ENCODE measurements at places on chromosomes 4 and X. TPM values are rescaled to one million over a fixed set of nuclear protein-coding genes. Genes with fewer than 3 reads are reported as not detected.

GRCh38 chrX:9851890-9852289, 65.7 kb downstream of the SHROOM2 start:
- no peak for DNase-seq

DNA sequence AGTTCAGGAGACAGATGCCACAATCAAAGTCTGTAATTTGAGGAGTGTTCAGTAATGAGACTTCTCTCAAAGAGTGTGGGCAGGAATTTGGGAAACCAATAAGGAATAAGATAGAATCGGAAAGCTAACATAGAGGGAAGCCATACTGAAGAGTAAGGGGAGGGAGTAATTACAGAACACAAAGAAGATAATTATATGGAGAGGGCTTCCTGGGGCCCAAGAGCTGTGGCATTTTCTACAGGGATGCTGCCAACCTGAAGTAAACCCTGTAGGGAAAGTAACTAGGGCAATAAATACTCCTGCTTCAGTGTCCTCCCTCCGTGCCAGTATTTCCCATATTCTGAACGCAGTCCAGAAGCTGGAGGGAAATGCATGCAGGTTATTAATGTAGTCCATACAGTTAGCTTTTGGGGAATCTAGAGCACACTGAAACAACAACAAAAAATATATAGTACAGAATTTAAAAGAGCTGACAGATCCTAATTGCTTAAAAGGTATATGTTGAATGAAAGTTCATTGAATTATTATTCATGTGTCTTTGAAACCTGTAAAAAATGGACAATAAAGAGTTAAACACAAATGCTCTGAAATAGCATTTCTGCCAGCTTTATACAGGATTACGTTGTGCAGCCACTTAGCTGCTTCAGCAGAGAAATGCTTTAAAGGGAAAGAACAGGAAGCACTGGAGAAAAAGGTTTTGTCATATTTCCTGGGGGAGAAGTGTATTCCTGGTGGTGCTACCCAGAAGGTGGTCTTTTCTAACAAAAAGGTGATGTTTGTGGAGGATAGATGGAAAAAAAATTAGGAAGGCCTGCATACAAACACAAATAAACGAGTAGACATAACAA, 48.0 kb downstream of the CXXC4 start:
- no peak for DNase-seq

DNA sequence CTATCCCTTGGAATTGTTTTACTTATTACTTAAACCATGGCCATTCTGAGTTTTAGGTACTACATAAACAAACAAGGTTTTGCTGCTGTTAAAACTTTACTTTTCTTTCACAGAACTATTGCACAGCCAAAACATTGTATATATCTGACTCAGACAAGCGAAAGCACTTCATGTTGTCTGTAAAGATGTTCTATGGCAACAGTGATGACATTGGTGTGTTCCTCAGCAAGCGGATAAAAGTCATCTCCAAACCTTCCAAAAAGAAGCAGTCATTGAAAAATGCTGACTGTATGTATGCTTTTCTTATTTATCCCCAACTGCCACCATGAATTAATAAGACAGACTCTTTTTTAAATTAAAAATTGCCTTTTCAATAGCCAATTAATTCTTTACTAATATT, 69.8 kb downstream of the CCKAR start:
- DNase-seq, result no peak

- DNase-seq, result no peak
Measured at GRCh38 chr4:1980561-1981041, 28.2 kb downstream of the NELFA start.

- no peak for DNase-seq
Measured at GRCh38 chrX:20681683-20682082, 415.0 kb upstream of the RPS6KA3 start.

DNA sequence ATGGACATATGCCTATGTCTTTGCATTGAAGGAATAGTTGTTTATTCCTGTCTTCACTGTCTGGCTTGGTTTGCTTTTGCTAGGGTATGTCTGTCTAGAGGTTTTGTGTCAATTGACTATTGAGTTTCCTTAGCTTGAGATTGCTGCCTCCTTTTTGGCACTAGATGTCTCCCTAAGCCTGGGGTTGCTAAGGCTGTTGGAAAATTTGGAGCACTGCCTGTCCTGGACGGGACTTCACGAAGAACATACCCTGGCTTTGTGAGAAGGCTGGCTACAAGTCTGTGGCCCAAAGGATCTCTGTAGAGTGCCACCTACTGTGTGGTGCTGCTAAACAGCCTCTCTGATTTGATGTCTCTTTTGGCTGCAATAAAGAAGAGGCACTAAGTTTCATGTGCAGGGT, 183.8 kb upstream of the NUDT10 start:
- no peak for DNase-seq

DNA sequence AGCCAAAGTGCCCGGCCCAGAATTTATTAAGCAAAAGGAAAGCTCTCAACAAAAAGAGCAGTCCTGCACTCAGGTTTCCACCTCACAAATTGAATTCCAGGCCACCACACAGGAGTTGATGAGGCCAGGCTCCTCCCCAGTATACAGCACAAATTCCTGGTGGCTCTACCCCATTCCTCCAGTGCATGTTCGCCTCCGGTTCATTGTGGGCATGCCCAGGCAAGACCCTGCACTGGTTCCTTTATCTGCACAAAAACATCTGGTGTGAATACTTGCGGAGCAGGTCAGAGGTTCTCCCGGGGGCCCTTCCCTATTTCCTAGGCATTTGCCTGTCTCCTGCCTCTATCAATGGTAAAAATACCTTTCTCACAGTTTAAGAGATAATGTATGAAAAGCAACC, 195.2 kb upstream of the ANXA10 start:
- no peak for DNase-seq

DNA sequence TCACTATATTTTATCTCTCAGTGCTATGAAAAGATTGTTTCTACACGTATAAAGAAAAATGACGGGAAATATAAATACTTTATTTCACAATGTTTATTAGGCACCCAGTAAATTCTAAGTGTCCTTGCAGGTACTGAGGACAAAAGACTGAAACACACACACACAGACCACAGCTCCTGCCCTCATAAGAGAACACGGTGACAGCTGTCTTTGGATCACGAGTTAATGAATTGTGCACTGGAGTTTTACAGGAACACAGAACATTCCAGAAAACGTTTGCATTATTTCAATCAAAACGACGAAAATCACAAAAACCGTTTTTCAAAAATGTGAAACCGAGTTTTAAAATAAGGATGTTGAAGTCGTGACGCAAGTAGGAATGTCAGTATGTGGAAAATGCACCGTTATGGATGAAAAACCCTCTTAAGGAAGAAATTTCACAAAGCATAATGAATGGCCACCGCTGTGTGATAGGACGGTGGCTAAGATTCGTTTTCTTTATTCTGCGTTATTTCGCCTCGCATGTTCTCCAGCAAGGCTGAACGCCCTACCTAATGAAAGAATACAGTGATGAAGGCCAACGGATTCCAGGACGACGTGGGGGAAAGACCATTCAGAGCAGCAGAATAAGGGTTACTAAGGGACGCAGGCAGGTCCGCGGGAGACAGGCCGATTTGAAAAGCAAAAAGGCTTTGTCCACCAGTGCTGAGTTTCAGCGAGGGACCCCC, 24.2 kb downstream of the FAM156A start:
- no peak for DNase-seq

DNA sequence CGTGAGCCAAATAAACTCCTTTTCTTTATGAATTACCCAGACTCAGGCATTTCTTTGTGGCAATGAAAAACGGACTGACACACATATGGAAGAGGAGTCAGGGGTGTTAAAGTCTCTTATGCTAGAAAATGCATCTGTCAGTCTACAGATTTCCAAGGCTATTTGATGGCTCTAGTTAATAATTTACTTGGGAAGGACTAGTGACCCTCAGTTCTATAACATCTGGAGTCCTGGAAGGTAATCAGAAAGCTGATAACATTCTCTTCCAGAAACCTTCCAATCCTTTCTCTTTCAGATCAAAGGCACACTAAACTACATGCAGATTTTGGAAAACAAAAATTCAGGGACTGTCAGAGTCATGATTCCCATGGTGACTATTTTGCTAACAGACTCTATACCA, 142.0 kb upstream of the TEX13D start:
- DNase-seq, result no peak

GRCh38 chr4:16026160-16026761, 57.6 kb downstream of the PROM1 start:
- DNase-seq, result no peak

DNA sequence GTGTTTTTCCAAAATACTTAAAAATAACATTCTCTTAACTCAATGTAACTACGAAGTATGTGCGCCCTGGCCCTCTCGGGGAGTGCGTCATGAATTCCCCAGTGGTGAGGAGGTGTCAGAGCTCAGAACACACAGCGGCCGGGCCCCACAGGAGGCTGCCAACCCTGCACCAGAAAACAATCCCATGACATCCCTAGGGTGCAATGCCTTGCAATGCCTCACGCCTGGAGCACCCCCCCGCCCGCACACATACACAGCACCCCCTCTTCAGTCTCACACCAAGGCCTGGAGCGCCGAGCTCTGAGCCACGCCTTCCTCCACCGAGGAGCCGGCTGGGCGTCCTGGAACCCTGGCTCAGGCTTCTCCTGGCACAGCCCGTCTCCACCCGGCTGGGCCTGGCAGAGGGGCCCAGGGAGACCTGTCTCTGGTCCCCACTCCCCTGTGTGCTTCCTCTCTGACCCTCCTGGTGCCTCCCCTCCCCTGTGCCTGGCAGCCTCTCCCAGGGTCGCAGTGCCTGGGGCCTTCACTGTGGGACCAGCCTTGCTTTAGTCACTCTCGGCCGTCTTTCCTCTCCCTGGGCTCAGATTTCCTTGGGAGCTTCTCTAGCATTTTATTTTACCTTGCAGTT, 108.2 kb upstream of the ADRA2C start:
- DNase-seq, result no peak

- DNase-seq, result no peak
Measured at GRCh38 chrX:120697053-120697452, 67.2 kb upstream of the C1GALT1C1 start.

DNA sequence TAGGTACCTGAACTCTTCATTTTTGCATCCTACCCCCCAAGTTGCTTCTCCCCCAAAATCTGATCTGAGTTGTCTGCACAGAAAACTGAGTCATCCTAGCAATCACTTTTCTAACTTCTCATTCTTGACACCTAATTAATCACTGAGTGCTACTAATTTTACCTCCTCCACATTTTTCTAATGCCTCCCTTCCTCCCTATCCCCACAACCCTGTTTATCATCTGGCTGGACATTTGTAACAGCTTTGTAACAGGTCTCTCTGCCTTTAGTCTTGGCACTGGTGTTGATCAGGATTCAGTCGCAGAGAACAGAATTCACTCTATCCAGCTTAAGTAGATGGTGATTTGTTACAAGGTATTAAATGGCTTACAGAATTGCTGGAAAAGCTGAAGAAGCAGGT, 303.9 kb upstream of the GATB start:
- DNase-seq, result no peak

DNA sequence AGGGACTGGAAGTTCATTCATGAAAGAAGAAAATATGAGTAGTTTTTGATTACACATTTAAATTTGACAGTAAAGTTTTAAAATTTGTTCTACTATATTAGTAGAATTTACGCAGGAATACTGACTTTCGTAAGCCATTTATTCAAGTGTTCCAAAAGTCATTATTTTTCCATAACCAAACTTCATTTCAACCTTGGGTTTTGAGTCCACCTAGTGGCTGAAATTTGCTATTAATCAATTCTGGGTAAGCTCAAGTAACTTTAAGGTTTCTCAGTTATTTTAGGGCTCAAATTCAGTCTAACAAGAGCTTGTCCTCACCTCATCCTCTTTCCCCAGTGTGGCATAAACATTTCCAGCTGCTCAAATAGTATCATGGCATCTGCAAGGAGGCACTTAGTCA, 175.4 kb downstream of the SH3BGRL start:
- DNase-seq, result no peak

- DNase-seq, result no peak
Measured at GRCh38 chrX:109619771-109620170, 5.2 kb downstream of the KCNE5 start.

DNA sequence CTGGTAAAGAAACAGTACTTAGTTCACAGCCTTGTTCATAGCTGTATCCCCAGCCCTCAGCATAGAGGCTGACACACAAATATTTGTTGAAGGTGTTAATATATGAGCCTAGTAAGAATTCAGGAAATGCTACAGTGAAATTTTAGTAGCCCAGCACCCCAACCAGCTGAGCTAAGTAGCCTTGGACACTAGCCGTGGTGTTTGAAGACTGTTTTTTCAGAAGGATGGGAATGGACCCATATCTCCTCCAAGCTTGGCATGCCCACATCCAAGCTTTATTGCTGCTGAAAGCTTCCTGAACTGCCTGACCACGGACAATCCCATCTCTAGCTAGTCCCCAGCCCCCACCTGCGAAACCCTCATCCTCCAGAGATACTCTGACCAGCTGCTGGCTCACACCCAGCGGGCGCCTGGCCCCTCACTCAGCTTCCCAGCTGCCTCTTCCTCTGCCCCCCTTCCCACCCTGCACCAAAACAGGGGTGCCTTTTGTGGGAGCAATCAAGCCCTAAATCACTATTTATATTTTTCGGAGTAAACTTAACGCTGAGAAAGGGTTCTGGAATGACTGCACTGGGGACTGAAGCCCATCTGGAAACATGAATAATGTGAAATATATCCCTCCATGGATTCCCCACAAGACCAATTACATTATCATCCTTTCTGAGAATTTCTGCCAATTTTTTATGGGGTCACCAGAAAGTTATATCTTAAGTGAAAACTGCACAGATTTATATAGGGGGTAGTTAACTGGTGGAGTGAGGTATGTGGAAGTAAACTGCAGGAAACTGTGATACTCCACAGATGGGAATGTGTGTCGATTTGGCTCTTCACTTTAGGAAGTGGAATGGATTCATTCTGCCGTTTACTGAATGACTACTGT, 41.1 kb upstream of the CBR4 start:
- DNase-seq, result no peak

KLHL15 gene
- 19.3 TPM for total RNA-seq

FGF13 gene
- total RNA-seq, result 7.9 TPM

NKX1-1 gene
- total RNA-seq, result not detected

SPATA18 gene
- 2.5 TPM for total RNA-seq

HEPH gene
- 4.7 TPM for total RNA-seq

Measured in omental fat pad (tissue), 4 donors.